Stimulated activated CD8-positive, alpha-beta memory T cell treated with anti-CD3 and anti-CD28 coated beads, Interleukin-2, amount 100 ng/mL, for 1 hour (primary cell): ENCODE measurements at places on chromosomes 6 and 20.

DNA sequence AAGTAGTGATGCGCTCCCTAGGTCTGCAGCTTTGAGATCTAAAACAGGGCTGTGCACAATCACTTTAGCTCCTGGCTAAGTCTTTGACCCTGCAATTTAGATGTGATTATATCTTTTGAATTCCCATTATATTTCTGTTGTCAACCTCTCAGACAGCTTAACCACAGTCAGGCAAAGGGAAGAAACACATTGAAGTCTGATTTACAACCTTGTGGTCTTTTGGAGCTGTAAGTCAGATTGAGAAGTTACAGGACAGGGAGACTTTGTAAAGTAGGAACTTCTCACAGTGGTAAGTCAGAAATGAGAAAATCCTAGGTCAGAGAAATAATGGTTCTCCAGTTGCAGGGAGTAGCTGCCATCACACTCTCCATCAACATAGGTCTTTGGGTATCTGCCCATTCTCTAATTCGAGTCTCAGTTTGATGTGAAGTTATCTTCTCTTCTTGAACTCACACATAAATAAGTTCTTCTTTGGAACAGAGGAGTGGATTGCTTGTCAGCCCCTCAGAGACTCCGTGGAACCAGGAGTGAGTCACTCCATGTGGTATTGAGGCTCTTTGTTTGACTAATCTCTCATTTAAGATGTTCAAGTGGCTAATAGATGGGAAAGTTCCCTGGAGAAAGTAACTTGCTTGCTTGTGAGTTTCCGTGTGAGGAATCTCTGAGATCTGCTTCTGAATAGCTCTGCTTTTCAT, 35.0 kb upstream of the SGK1 start:
- DNase-seq, result no peak

GRCh38 chr6:108616973-108617372, 56.3 kb downstream of the FOXO3 start:
- no peak for DNase-seq

GRCh38 chr6:82385961-82386360, 22.3 kb downstream of the TPBG start:
- no peak for DNase-seq

DNA sequence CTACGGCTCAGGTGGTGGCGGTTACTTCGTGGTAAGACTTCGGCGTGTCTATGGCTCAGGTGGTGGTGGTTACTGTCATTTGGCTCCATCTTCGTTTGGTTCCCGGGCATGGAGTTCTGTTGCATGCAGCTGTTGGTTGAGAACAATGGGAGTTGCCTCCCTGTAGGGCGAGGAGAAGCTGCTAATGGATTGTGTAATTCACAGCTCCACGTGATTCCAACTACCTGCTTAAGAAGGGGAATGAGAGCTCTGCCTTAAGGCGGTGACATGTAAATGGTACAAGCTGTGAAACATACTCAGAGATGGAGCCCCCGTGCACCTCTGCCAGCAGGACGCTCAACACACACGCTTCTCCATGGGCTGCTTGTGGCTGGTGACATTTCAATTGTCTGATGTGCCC, 12.4 kb upstream of the DACT2 start:
- no peak for DNase-seq

GRCh38 chr6:163828038-163828795, 413.7 kb downstream of the QKI start:
- DNase-seq, result no peak

DNA sequence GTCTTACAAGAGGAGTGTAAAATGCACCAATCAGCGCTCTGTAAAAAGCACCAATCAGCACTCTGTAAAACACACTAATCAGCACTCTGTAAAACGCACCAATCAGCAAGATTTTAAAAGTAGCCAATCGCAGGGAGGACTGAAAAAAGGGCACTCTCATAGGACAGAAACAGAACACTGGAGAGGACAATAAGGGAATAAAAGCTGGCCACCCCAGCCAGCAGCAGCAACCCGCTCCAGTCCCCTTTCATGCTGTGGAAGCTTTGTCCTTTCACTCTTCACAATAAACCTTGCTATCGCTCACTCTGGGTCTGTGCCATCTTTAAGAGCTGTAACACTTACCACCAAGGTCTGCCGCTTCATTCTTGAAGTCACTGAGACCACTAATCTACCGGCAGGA, 1.7 kb upstream of the AIG1 start:
- no peak for DNase-seq

DNA sequence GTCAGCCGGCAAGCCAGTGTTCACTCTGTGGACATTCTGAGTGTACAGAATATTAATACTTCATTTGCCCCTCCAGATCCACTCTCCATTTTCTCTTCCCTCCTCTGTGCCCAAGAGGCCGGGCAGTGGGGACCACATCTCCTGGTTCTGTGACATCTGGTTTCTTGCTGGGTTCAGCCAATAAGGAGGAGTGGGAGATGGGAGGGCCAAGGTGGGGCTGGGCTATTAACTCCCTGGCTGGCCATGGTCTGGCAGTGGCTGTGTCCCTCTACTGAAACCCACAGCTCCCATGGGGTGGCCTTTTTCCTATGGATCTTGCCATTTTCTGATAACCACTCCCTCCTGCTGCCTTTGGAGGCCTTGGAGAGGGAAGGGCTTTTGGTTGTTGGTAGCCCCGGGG, 30.0 kb upstream of the SALL4 start:
- no peak for DNase-seq

GRCh38 chr6:99613409-99613704, 6.7 kb downstream of the PRDM13 start:
- DNase-seq, result no peak

DNA sequence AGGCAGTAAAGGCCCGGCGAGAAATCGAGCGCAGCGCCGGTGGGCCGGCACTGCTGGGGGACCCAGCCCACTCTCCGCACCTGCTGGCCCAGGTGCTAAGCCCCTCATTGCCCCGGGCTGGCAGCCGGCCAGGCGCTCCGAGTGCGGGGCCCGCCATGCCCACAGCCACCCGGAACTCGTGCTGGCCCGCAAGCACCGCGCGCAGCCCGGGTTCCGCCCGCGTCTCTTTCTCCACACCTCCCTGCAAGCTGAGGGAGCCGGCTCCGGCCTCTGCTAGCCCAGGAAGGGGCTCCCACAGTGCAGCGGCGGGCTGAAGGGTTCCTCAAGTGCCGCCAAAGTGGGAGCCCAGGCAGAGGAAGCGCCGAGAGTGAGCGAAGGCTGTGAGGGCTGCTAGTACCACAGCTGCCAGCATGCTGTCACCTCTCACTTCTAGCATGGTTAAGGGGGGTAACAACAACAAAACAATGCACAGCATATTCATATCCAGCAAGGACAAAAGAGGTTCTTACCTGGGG, 11.3 kb upstream of the GMPR start:
- DNase-seq, result no peak

GRCh38 chr6:155093430-155093829, 98.3 kb downstream of the TIAM2 start:
- no peak for DNase-seq

DNA sequence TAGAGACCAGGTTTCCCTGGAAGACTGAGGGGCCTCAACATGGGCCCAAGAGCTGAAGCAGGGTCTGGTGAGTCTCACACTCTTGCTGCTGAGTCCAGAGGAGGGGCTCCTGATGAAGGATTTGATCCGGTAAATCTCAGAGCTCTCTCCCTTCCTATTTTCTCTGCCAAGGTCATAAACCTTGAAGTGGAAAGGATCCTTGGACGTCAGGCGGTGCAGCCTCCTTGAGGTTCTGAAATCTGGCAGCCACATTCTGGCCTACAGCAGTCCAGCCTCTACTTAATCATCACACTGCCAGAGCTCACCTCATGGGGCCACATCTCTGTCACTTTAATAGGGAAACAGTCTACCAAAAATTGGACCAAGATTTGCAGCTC, 24.0 kb downstream of the ACSS1 start:
- no peak for DNase-seq

DNA sequence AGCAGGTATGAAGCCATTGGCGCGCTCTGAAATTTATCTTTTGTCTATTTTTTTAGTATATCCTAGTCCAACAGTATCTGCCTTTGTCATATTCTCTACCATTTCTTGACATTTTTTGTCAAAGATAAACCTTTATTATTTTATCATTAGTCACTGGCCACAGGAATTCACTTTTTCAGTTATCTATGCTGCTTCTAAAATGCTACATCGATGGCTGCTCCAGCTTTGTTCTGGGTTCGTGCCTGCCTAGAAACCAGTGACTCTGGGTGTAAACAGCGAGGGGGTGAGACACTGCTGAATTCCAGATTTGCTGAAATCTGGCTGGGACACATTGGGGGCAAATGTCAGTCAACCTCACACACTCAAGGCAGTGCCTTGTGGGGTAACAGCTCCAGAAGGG, 193.4 kb downstream of the CDC5L start:
- no peak for DNase-seq

DNA sequence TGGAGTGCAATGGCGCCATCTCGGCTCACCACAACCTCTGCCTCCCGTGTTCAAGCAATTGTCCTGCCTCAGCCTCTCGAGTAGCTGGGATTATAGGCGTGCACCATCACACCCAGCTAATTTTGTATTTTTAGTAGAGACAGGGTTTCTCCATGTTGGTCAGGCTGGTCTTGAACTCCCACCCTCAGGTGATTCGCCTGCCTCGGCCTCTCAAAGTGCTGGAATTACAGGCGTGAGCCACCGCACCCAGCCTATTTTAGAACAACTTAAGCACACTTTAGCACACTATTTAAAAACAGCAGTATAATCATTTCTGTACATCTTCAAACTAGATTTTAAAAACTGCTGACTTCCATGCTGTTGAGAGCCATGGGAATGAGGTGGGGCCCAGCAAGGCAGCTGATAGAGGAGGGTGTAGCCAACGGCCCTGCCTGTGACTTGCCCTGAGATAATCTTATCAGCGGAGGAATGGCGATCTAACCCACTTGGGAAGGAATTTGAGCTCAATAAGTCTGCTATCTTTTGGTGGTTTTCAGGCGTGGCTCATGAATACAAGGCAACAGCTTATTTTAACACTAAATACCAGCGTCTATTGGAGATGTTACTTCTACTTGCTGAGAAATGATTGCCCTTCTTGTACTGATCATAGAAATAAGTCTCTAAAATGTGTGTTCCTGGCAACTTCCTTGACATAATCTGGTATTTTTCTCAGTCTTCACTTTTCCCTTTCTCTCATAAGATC, 12.1 kb downstream of the ZDHHC14 start:
- DNase-seq, result no peak

DNA sequence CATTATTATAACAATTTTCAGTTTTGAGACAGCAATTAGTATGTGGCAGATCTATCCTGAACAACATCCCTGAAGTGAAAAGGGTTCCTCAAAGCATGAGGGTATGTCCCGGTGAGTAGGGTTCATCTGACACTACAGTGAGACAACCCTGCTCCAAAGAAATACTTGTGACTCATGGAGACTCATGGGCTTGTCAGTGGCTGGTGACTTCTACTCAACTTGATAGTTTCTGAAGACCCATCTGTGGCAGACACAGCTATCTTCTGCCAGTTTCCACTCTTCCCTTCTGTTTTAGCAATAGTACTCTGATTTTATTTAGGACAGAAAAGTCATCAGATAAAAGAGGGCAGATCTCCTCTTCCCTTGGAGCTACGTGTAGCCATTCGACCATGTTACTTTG, 41.4 kb downstream of the MAP3K7 start:
- DNase-seq, result no peak

DNA sequence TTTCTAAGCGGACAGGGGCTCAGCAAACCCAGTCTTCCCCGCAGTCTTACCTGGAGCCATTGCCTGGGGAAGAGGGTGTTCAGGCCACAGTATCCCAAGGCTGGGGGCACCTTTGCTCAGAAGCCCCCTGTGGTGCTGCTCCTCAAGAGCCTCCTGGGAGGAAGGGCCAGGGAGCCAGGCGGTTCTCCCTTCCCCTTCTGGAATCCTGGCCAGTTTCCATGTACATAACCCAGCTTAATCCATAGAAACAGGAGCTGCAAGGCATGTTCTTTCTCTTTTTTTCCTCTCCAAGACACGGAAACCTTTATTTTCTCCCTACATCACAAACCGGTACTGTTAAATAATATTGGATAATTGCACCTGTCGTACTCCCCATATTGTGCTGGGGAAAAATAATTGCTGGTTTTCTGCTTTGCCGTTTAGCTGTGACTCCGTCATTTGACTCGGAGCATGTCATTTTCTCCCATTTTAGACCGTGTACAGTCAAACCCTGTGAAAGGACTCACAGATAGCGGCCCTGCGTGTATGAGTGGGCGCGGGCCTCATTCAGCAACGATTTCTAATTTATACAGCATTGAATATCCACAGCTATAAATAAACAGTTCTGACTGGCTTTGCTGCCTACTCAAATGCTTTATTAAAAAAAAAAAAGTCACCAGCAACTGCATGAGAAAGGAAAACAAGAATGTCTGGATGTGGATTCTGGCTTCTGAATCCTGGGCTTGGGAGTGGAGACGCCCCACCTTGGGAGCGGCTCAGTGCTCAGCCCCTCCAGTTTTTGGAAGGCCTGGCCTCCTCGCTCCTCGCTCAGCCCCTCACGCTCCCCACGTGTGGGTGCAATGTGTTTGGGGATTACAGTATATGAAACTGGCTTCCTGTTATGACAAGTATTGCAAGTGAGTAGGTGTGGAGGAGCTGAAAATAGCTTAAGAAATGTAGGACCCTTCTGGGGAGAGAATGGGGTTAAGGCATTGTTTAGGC, 67.3 kb downstream of the ADTRP start:
- no peak for DNase-seq

DNA sequence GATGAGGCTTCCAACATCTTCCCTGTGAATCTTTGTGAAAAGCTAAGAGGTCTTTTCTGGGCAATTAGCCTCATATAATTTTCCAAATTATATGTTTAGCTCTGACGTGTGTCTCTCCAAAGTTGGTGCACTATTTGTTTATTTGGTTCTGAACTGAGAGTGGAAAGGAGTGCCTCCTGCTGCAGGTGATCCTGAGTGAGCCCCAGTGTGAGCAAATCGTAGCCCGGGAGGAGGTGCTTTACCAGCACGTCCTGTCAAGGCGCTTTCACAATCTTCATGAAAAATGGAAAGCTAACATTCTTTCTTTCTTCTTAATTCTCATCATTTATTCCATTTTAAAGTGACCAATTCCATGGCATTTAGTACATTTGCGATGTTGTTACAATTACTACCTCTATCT, 231.9 kb downstream of the BMP2 start:
- no peak for DNase-seq

DNA sequence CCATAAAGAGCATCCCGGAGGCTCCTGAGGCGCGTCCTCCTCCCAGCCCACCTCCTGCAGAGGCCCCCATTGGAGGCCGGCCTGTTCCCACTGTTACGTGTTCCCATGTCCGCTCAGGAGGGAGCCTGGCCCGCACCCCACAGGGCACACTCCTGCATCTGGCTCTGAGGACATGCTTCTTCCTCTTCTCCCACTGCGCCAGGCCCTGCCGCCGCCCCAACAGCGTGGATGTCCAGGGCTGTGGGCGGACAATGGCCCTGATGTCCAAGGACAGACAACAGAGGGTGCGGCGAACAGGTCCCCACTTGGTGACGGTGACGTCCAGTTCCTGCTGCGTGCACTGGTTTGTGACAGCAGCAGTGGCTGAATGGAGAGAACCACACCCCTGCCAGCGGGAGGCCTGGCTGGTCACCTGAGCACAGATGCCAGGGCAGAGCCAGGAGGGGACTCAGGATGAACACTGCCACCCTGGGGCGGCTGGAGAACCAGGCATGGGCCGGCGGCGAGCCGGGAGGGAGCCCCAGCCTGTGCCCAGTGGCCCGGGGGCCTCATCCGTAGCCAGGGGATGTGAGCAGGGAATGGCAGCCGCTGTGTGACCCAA, 26.6 kb downstream of the FRMD1 start:
- no peak for DNase-seq

- DNase-seq, result no peak
Measured at GRCh38 chr20:46367967-46368901, 38.2 kb downstream of the ELMO2 start.
